Glomerular endothelial cell (primary cell): ENCODE measurements at places on chromosomes 1 and 21. TPM values are rescaled to one million over a fixed set of nuclear protein-coding genes. Genes with fewer than 3 reads are reported as not detected.

The EVA1C gene
- 36.1 and 41.2 TPM in 2 replicates for total RNA-seq

The TSSK3 gene
- 0.47 TPM in 1 of 2 replicates, not detected in the other for total RNA-seq

The TFF3 gene
- 5.4 and 10.8 TPM in 2 replicates for total RNA-seq

The GPR37L1 gene
- 0.06 TPM in 1 of 2 replicates, not detected in the other for total RNA-seq

The HPDL gene
- 0.24 and 2.1 TPM in 2 replicates for total RNA-seq

The CYP4A22 gene
- total RNA-seq, result not detected in 2 replicates

The MTARC1 gene
- total RNA-seq, result 0.93 and 2.1 TPM in 2 replicates

The CFHR4 gene
- total RNA-seq, result not detected in 2 replicates

The BRDT gene
- not detected in 2 replicates for total RNA-seq

The FAM43B gene
- total RNA-seq, result 0.10 and 0.47 TPM in 2 replicates

The CLDN17 gene
- total RNA-seq, result not detected in 2 replicates

The CNIH3 gene
- 3.1 and 3.4 TPM in 2 replicates for total RNA-seq

The TIAM1 gene
- 5.4 and 6.1 TPM in 2 replicates for total RNA-seq

The CYP4X1 gene
- 1.6 TPM in 1 of 2 replicates, not detected in the other for total RNA-seq

The KIAA0040 gene
- total RNA-seq, result 7.6 and 18.6 TPM in 2 replicates

The DCDC2B gene
- not detected in 2 replicates for total RNA-seq

The SYCP1 gene
- not detected in 2 replicates for total RNA-seq

The MECR gene
- 25.1 and 26.7 TPM in 2 replicates for total RNA-seq

The RGS2 gene
- total RNA-seq, result 2.9 and 7.3 TPM in 2 replicates

The PLD5 gene
- 0.10 and 0.29 TPM in 2 replicates for total RNA-seq

The KCNE2 gene
- not detected in 2 replicates for total RNA-seq

The FAM151A gene
- not detected in 2 replicates for total RNA-seq

The TMEM59 gene
- total RNA-seq, result 185 and 238 TPM in 2 replicates

The F13B gene
- not detected in 2 replicates for total RNA-seq

The CLCNKA gene
- total RNA-seq, result not detected in 2 replicates

The RAB4A gene
- 24.3 and 24.5 TPM in 2 replicates for total RNA-seq

The USP1 gene
- 9.6 and 14.8 TPM in 2 replicates for total RNA-seq

The NOS1AP gene
- 1.4 and 2.0 TPM in 2 replicates for total RNA-seq

The SUSD4 gene
- total RNA-seq, result not detected in 2 replicates

The MCM3AP gene
- 43.2 and 78.1 TPM in 2 replicates for total RNA-seq

The TMEM200B gene
- 0.41 and 2.4 TPM in 2 replicates for total RNA-seq

The ZNF683 gene
- not detected in 2 replicates for total RNA-seq

The CBR3 gene
- 5.6 and 18.8 TPM in 2 replicates for total RNA-seq
